ENCODE measurements at places on chromosomes 3 and 15.

- no peak for DNase-seq
These were observed 70.9 kb downstream of the IMPG2 start for GRCh38 chr3:101249522-101249921.

DNA sequence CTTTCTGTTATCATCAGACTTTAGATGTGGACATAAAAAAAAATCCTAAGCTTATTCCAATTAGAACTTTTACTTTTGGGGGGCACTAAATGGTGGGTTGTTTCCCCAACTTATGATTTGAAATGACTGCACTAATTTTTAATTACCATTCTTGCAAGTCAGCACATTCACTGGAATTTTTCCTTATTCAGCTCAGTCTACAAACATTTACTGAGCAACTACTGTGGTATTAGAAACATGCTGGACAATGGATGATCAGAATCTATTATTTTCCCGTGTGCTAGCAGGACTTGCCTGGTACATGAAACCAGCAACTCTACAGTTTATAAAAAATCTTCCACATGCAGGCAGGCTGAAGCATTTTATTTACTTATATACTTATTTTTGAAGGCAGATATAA is 273.6 kb downstream of the FOXP1 start:
- DNase-seq: no peak

GRCh38 chr15:99424978-99425656 is 140.7 kb upstream of the MEF2A start:
- DNase-seq: peak; percentile 93

DNA sequence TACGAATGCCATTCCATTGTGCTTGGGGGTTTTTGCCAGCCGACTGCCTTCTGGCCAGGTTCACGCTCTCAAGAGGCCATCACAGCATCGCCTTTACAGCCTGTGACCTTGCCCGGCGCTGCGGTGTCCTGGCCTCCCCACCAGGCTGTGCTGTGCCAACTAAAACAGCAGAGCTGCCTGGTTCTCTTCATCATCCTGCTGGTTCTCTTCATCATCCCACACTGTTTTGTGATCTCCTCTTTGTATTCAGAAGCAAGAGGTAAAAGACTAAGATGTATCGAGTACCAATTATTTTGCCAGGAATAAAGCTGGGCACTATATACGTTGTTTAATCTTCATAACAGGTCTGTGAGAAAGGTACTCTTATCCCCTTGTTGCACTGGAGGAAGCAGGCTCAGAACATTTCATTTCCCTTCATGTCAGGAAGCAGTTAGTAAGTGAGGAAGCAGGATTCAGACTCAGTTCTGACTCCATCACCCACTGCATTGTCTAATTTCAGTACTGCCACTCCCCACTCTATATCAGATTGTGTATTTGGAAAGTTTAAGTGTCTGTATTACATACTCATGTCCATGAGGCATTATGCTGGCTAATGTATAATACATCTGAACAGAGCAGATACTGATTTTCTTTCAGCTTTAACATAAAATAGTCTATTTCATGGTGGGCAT is 92.7 kb downstream of the LRRC28 start:
- peak; percentile 43 for DNase-seq

DNA sequence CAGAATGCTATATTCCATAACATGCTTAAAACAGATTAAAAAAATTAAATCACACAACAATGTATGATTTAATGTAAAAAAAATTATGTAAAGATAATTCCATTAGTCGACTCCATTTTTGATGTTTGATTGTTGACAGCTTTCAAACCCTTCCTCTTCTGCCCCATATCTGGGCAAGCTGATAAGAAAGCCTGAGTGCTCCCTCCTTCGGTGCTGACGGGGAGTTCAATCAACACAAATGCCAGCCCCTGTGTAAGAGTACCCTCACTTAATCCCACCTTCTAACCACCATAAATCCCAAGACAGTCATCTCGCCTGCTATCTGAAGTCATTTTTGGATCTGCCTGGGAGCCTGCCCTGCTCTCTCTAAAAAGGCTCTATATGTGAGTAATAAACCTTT is 59.8 kb upstream of the IP6K2 start:
- DNase-seq: no peak

DNA sequence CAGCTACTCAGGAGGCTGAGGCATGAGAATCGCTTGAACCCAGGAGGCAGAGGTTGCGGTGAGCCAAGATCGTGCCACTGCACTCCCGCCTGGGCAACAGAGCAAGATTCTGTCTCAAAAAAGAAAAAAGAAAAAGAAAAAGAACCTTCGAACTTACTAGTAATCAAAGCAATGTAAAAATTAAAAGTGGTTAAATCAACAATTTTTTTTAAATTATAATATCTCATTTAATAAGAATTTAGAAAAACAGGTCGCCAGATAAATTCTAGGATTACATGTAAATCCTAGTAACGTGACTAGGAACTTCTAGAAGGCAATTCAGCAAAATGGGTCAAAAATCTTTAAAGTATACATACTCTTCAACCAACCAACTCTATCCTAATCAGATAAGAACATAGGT is 37.2 kb downstream of the GSK3B start:
- DNase-seq: no peak

GRCh38 chr15:90101969-90102890 is at the start of gene IDH2:
IDH2 (minus strand) TSS chr15:90102468; CDS start chr15:90102390, 78 bp downstream.
- DNase-seq: peak; percentile 84

DNA sequence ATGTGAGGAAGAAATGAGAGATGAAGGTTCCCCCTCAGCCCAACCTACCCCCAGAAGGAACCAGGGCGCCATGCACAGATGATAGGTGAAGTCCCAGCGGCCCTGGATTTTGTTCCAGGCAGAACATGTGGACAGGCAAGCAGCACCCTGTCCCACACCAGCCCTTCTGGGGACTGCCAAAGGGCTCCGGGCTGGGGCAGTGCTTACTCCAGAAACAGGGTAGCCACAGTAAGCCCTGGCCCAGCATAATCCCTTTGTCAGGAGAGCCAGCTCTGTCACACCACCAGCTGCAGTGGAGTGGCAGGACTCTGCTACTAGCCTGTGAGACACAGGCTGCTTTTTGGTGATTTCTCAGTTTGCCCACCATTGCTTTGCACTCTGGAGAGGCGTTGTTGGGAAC is 6.3 kb downstream of the FBXL22 start:
- no peak for DNase-seq

DNA sequence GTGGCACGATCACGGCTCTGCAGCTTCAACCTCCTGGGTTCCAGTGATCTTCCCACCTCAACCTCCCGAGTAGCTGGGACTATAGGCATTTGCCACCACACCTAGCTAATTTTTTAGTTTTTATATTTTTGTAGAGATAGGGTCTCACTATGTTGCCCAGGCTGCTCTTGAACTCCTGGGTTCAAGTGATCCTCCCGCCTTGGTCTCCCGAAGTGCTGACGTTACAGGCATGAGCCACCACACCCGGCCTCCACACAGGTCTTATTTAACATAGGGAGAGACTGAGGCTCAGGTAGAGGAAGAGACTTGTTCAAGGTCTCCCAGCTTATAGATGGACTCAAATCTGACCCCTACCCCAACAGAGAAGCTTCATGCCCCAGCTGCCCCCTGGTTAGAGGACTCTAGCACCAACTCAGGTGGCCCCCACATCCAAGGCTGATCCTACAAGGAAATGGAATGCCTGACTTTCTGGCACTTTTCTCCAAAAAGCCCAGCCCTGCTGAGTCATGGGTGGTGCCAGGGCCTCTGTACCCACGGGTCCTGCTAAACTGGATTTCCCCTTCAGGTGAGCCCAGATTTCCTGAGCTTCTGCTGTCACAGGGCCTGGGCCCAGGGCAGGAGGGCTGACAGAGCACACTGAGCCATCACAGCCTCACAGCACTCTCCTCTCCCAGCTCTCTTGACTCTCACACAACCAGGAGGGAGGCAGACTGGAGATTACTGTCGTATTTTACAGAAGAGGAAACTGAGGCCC is 5.6 kb downstream of the TMEM40 start:
- no peak for DNase-seq

DNA sequence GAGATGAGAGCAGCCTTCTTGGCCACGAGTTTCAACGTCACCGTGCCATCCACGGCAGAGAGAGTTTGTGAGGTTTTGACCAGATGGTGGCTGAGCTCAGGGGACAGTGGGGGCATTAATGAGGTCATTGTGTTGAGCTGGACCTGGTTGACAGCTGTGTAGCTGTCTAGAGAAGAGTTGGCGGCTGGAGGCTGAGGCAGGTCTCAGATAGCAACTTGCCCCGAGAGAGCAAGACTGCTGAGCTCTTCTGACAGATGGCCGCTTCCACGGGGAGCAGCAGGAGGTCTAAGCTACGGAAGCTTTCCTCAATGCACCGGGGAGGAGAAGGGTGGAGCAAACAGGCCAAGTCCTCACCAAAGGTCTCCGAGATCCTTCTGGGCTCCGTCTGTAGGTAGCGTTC is 44.8 kb upstream of the EIF5A2 start:
- DNase-seq: no peak

GRCh38 chr15:40511472-40512133 is 40.8 kb downstream of the CHST14 start:
- peak; percentile 61 for DNase-seq

GRCh38 chr15:27235161-27235560 is 264.2 kb downstream of the GABRG3 start:
- no peak for DNase-seq

DNA sequence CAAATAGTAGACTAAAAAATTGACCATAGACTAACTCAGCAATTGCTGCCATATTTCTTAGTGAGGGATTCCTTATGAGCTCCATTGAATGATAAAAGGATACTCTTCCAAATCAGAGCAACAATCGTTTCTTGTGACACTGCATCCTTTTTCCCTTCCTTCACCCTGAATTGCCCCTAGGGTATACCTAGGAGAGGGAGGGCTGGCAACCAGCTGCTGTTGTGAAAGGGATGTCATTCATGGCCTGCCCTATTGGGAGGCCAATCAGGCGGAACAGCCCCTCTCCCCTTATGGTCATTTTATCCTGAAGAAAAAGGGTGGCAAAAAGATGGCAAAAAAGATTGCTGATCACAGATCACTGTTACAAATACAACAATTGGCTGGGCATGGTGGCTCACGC is 26.3 kb downstream of the B3GNT5 start:
- DNase-seq: peak; percentile 30

GRCh38 chr15:82714016-82714415 is 4.3 kb upstream of the AP3B2 start:
- DNase-seq: peak; percentile 24

DNA sequence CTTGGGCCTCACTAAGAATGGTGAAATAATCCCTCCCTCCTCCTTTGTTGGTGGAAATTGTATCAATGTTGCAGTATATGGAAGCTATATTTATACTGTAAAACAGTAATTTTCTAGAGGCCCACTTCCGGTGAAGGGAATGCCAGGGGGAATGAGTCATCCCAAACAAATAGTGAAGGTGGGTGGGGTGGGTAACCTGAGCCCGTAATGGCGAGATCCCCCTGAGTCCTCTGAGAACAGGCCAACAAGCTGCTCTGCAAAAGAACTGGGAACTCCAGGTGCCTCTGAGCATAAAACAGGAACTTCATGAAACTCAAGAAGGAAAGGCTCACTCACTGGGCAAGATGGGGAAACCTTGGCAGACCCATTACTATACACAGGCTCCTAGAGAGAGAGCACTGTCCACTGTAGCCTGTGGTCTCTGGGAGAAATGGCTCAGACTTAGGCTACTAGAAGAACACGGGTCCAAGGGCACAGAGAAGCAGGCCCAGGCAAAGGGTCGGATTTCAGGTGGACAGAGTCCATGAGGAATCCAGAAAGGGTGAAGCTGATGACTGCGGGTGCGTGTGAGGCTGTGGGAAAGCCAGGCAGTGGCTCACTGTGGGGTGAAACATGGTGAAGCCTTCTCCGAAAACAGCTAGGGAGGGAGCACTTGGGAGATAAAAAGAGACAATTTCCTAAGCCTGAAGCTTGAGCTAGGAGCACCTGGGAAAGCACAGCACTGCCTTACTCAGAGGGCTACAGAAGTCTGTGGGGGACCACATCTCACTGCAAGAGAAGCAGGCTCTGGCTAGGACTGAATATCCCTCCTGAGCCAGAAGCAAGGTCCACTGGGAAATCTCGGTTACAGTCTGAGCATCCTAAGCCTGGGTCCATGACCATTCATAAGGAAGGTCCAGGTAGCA is 19.8 kb downstream of the LARP6 start:
- DNase-seq: peak; percentile 78

DNA sequence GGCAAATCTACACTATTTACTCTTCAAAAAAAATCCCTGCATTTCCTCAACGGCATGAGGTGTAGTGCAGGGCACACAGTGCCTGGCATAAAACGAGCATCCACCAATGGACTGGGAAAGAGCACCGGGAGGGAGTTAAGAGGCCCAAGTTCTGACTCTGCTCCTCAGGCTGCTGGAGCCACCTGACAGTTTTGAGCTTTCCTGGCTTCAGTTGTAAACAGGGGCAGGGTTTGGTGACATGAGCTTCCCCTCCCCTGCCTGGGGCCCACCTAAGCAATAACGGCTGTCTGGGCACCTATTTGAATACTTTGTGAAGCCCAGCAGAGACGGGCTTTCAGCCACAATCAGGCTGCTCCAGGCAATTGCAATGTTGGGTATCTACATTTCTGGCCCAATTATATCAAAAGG is 16.4 kb downstream of the CA12 start:
- no peak for DNase-seq

- no peak for DNase-seq
These were observed 13.5 kb upstream of the FAM3D start for GRCh38 chr3:58679974-58680666.

- peak; percentile 15 for DNase-seq
These were observed 82.0 kb downstream of the DPPA2 start for GRCh38 chr3:109234300-109234699.

DNA sequence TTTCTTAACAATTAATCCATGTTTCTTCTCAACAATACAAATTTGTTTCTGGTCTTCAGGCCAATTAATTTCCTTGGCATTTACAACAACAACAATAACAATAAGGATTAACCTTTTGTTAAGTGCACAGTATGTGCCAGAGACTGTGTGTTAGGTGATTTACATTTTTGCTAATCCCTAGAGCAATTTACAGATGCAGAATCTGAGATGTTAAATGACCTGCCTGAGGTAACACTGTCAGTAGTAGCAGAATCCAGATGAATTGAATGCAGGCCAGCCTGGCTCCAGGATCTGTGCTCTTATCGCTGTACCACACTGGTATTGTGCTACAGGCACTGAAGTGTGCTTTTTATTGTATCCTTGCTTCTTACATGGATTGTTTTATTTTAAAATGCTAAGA is 122.2 kb downstream of the MEIS2 start:
- no peak for DNase-seq

GRCh38 chr3:182121401-182121800 is 409.7 kb downstream of the SOX2 start:
- no peak for DNase-seq

GRCh38 chr3:192281207-192281880 is 446.0 kb downstream of the FGF12 start:
- DNase-seq: no peak

All from RPMI7951 (cell line).